NCI-H2107 (cell line): ENCODE measurements at places on chromosomes 3 and 15.

- no peak for DNase-seq
These were observed 29.8 kb downstream of the CCR3 start for GRCh38 chr3:46272028-46272451.

DNA sequence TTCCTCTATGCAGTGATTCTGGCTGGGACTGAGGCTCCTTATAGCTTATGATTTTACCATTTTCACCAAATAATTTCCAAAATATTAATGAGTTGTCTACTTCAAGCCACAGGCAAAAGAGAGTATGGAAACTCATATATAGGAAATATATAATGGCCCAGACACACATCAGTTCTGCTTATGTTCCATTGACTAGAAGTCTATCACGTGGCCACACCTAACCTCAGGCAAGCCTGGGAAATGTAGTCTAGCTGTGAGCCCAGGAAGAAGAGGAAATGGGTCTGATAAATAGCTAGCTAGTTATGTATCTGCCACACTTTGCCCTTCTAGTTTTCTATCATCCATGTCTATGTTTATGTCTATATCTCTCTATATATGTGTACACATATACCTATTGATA, 195.1 kb downstream of the OTOL1 start:
- DNase-seq = no peak

DNA sequence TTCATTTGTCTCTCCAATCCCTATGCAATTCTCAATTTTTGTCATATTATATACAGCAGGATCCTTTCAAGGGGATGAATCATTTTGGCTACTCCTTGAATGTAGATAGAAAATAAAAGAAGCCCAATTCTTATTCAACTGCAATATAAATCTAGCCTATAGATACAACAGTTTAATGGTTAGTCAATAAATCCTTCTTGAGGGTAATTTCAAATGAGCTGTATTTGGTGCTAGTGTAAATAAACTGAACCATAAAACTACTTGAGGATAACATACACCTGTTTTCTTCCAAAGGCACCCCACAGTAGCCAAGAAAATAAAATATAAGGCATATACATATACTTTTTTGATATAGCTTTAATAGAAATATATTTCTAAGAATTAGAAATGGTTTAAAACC, 830.3 kb downstream of the ROBO1 start:
- DNase-seq = no peak

DNA sequence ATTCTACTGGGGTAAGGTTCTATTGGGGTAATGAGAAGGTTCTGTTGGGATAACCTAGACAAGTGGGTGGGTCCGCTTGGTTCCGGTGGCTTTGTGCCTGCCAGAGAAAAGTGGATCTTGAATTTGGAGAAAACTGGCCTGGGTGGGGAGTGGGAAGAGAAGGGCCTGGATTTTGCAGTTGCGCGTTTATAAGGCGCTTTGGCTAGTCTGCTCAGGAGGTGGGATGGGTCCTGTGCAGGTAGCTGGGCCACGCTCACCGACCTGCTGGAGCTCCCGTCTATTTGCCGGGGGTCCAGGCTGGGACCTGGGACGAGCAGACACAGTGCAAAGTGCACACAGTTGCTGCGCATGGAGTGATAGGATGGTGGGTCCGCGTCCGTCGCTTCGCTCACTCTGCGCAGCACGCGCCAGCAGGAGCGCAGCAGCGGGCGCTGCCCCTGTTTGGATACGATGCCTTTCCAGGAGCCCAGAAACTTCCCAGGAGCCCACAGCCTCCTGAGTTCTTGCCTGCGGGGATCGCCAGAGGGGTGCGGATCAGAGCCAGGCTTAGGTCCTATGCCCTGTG, 1.3 kb upstream of the AP3B2 start:
- DNase-seq = no peak

DNA sequence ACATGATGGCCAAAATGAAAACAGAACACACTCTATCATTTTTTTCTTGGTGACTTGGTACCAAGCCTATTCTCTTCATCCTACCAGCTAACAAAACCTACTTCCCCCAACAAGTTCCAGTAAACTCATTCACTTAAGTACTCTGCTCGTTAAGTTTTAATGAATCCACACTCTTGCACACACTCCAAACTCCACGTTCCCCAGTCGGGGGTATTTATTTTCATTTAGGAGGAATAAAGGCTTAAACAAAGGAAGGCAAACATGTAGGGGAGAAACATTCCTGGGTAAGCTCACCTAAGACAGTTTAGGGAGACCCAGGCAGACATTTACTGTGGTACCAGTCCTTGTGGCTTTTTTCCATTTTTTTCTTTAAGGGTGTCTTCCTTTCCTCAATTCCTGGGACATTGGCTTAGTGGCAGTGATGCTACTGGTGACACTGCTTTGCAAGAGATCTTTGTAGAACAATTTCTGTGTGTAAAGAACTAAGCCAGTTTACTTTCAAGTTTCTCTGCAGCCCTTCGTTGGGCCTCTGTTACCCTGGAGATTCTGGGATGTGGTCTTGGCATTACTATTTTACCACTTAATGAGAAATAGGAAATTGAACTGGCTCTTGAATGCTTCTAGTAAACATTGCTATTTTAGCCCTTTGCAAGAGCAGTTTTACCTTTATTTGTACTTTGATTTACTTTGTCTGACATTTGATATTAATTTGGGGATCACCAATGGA, 117.3 kb upstream of the C15orf61 start:
- DNase-seq = no peak

DNA sequence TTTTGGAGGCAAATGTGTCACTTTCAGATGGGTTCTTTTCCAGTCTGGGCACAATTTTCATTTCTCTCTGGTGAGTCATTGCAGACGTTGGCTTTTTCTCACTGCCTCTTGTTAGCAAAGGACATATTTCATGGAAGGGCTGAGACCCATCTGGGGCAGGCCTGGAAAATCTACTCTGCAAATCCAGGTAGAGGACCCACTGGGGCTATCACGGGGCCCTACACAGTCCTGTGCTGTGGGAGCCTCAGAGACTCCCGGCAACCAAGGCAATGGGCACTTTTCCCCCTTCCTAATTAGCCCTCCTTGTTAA, 58.0 kb downstream of the HRH1 start:
- DNase-seq = no peak

- no peak for DNase-seq
These were observed 33.1 kb downstream of the WNT5A start for GRCh38 chr3:55453886-55454496.

DNA sequence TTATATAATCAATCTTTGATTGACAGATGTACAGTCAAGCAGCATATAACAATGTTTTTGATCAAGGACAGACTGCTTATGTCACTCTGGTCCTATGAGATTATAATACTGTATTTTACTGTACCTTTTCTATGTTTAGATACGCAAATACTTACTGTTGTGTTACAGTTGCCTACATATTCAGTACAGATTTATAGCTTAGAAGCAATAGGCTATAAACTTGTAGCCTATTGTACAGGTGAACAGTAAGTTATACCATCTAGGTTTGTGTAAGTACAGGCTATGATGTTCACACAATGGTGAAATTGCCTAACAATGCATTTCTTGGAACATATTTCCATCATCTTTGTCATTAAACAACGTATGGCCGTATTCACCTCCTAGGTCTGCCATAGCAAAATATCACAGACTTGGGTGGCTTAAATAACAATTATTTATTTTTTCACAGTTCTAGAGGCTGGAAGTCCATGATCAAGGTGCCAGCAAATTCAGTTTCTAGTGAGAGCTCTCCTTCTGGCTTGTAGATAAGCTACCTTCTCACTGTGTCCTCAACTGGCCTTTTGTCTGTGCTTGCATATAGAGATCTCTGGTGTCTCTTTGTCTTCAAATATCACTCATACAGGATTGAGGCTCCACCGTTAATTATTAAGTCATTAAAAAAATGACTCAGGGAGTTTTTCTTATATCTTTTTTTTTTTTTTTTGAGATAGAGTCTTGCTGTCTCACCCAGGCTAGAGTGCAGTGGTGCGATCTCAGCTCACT, 89.1 kb downstream of the EBLN2 start:
- no peak for DNase-seq

DNA sequence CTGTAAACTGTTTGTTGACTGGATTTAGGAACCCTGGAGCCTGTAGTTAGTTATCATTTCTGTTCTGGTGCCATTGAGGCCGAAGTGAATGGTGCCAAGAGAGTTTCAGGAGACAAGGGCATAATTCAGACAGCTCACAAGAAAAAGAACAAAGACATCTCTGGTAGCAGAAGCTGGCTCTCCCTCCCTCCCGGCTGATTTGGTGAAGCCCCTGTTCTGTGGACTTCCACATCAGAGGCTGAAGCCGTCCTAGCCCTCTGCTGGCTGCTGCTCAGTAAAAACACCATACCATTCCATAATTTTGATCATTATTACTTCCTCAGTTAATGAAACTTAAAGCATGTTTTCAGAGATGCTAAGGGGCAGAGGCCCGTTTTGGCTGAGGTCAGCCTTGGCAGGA, 381.2 kb upstream of the WNT5A start:
- no peak for DNase-seq

- DNase-seq = no peak
These were observed 342.8 kb upstream of the IL12A start for GRCh38 chr3:159645874-159646273.

- DNase-seq = no peak
These were observed 39.7 kb upstream of the C15orf39 start for GRCh38 chr15:75161917-75162414.

GRCh38 chr3:183579967-183580900, 24.7 kb upstream of the KLHL6 start:
- DNase-seq = no peak

DNA sequence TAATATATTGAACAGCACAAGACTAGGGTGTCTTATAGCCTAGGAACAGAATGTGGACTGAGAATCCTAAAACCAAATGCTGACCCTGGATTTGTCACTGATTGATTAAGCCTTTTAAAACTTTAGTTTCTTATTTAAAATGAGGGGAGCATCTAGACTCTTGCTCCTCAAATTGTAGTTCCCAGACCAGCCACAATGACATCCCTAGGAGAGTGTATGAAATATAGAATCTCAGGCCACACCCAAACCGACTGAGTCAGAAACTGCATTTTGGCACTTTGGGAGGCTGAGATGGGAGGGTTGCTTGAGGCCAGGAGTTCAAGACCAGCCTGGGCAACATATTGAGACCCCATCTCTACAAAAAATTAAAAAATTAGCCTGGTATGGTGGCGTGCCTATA, 287.8 kb upstream of the UMPS start:
- no peak for DNase-seq

DNA sequence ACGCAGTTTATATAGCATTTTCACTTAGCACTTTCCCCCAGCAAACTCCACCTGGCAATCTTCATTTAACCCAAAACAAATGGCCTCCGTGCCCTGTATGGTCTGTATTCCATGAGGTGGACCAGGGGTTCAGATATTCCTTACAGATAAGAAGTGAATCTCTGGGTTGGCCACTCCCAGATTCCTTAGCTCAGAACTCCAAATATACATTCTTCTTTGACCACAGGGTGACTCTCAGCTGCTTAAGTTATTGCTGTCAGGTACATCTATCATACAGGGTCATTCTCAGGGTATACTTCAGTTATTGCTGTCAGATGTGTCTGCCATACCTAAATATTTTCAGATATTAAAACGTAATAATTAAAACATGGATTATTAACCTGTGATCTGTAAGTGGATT, 229.8 kb downstream of the TBL1XR1 start:
- DNase-seq = no peak

DNA sequence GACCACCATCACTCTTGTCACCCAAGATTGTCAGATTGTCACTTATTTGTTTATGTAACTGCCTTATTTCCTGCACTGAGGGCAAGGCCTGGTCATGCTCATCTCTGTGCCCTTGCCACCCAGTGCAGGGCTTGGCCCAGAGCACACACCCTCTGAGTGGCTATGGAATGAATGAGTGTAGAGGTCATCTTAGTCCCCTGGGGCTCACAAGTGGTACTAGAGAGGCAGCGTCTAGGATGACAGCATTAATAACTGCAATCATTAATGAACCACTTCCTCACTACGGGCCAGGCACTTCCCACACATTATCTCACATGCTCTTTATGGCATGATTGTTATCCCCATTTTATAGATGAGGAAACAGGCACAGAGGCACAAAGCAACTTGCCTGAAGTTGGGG, 117.0 kb downstream of the SMAD6 start:
- no peak for DNase-seq

DNA sequence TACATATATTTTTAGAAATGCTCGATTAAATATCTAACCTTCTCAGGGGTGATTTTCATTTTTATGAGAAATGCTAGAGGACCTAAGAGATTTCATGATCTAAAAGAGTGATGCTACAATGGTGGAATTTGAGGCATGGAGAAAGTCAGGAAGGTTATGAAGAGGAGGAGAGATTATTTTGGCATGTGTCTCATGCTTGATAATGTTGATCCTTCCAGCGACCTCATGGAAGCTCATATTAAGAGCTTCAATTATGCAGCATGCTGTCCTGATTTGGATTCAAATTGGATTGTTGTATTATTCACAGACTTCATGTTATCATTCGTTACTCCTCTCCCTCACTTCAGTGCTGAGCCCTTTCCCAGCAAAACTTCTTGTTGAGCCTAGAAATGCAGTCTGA, 112.5 kb downstream of the RAP2B start:
- no peak for DNase-seq

GRCh38 chr15:70361891-70362290, 264.2 kb upstream of the TLE3 start:
- DNase-seq = no peak

GRCh38 chr3:114420072-114420471, 126.2 kb downstream of the TIGIT start:
- DNase-seq = no peak

- DNase-seq = no peak
These were observed 368.2 kb upstream of the ROPN1 start for GRCh38 chr3:124360155-124360554.

- DNase-seq = no peak
These were observed 48.3 kb downstream of the MB21D2 start for GRCh38 chr3:192869131-192870031.

DNA sequence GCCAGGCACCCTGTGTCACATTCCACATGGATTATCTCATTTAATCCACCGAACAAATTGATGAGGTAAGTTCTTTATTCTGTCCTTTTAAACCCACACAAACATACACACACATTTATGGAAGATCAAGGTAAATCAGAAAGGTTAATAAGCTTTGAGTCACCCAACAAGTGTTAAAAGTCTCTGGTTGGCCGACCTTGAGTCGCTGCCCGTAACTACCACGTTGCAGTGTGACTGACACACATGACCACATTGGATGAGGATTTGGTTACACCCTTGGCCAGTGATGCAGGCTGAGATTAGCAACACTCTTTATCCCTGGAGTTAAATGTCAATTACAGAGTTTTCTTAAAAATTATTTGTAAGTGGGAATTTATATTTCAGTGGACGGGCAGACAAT, 19.2 kb downstream of the FOXP1 start:
- no peak for DNase-seq
